ENCODE measurements at places on chromosomes 5 and 9. TPM values are rescaled to one million over a fixed set of nuclear protein-coding genes. Genes with fewer than 3 reads are reported as not detected.

DNA sequence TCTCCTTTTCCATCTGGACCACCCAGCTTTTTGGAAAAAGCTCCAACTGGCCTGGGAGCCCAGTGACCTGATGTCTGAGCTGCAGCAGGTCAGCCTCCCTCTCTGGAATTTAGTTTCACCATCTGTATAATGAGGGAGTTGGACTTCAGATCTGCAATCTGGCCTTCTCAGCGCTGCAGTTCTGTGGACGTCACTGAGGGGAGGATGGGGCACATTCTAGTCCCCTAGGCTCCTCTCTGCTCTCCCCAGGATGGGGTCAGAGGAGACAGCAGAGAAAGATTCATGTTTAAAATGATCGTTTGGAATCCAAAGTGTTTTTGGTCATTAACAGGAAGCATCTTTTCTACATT lies 10.2 kb downstream of the OR13J1 start:
- no peaks in the 10 kb centered on the region for H3K36me3 ChIP-seq
- peaks cover 8% of the 10 kb centered on the region for H3K27me3 ChIP-seq
- H3K27ac ChIP-seq, result no peak overlapping the region
- H3K4me1 ChIP-seq, result no peaks in the 10 kb centered on the region
- no peak overlapping the region for H3K4me3 ChIP-seq

- no peak for DNase-seq
- H3K4me1 ChIP-seq, result no peaks in the 10 kb centered on the region
- no peak overlapping the region for H3K27ac ChIP-seq
- no peak overlapping the region for H3K4me3 ChIP-seq
- no peaks in the 10 kb centered on the region for H3K36me3 ChIP-seq
Measured at GRCh38 chr5:78693339-78693738, 44.8 kb upstream of the LHFPL2 start.

DNA sequence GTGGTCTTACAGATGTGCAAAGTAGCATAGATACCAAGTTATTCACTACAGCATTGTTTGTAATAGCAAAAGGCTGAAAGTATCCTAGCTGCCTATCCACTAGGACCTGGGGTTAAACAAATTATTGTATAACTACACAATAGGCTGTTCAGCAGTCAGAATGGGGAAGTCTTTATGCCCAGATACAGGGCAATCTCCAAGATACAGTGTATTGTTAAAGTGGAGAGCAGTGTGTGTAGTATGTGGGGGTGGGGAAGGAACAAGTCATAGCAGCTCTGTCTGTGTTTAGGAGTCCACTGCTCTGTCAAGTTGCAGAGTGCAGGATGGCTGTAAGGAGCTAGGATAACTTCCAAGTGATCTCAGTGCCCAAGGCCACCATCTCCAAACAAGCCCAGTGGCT lies 5.5 kb downstream of the PCYOX1L start:
- H3K4me1 ChIP-seq, result peaks cover 34% of the 10 kb centered on the region
- H3K4me3 ChIP-seq, result no peak overlapping the region
- no peak for DNase-seq
- H3K27me3 ChIP-seq, result no peaks in the 10 kb centered on the region
- H3K27ac ChIP-seq, result no peak overlapping the region

- no peak overlapping the region for H3K27ac ChIP-seq
- H3K27me3 ChIP-seq, result peaks cover 8% of the 10 kb centered on the region
- no peak for DNase-seq
- H3K4me3 ChIP-seq, result no peak overlapping the region
- no peaks in the 10 kb centered on the region for H3K4me1 ChIP-seq
- H3K36me3 ChIP-seq, result no peaks in the 10 kb centered on the region
Measured at GRCh38 chr5:159249158-159249557, 13.9 kb upstream of the UBLCP1 start.

GRCh38 chr5:177358370-177358819 lies 671 bp downstream of the RGS14 start:
- H3K27ac ChIP-seq, result peak overlapping the region; percentile 82
- H3K27me3 ChIP-seq, result no peaks in the 10 kb centered on the region
- H3K4me3 ChIP-seq, result peak overlapping the region; percentile 78
- H3K4me1 ChIP-seq, result peaks cover 80% of the 10 kb centered on the region
- no peak for DNase-seq

DNA sequence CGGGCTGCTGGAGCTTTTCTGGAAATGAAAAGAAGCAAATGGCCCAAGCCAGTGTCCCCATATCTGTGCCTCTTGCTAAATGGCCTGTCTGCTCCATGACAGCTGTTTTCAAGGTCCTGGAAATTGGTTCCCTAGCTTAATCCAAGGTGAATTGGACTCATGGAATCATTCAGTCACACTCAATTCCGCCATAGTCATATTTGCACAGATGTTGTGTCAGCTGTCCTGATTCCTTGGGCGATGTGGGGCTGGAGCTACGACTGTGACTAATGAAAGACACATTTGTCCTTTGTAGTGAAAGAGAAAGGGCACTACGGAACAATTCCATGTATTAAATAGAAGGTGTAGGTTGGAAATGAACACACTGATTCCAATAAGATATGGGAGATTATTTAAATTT lies 102.9 kb upstream of the MEGF10 start:
- no peaks in the 10 kb centered on the region for H3K4me1 ChIP-seq
- H3K36me3 ChIP-seq, result no peaks in the 10 kb centered on the region
- DNase-seq, result no peak
- no peak overlapping the region for H3K4me3 ChIP-seq
- no peak overlapping the region for H3K27ac ChIP-seq

- H3K4me1 ChIP-seq, result no peaks in the 10 kb centered on the region
- no peak for DNase-seq
- H3K27ac ChIP-seq, result no peak overlapping the region
- H3K36me3 ChIP-seq, result no peaks in the 10 kb centered on the region
- no peak overlapping the region for H3K4me3 ChIP-seq
Measured at GRCh38 chr9:76855015-76855414, 50.9 kb downstream of the PRUNE2 start.

DNA sequence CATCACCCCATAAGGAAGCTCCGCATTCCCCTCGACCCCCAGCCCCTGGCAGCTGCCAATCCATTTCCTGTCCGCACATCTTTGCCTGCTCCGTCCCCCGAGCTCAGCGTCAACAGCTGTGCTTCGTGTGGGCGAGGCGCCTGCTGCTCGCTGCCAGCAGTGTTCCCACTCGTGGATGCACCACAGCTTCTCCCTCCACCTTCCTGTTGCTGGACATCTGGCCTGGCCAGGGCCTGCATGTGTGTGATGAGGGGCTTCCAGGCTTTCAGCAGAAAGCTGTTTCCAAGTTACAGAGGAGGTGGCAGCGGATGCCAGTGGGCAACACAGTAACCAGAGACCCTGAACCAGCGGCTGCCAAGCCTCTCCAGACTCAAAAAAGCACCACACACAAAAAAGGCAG lies 86.0 kb downstream of the PRRT1B start:
- no peak overlapping the region for H3K4me3 ChIP-seq
- no peak for DNase-seq
- H3K36me3 ChIP-seq, result peaks cover 33% of the 10 kb centered on the region

GRCh38 chr5:108521841-108522506 lies 140.1 kb upstream of the FBXL17 start:
- no peak overlapping the region for H3K4me3 ChIP-seq
- no peaks in the 10 kb centered on the region for H3K4me1 ChIP-seq
- no peaks in the 10 kb centered on the region for H3K27me3 ChIP-seq
- no peak for DNase-seq
- no peak overlapping the region for H3K27ac ChIP-seq

DNA sequence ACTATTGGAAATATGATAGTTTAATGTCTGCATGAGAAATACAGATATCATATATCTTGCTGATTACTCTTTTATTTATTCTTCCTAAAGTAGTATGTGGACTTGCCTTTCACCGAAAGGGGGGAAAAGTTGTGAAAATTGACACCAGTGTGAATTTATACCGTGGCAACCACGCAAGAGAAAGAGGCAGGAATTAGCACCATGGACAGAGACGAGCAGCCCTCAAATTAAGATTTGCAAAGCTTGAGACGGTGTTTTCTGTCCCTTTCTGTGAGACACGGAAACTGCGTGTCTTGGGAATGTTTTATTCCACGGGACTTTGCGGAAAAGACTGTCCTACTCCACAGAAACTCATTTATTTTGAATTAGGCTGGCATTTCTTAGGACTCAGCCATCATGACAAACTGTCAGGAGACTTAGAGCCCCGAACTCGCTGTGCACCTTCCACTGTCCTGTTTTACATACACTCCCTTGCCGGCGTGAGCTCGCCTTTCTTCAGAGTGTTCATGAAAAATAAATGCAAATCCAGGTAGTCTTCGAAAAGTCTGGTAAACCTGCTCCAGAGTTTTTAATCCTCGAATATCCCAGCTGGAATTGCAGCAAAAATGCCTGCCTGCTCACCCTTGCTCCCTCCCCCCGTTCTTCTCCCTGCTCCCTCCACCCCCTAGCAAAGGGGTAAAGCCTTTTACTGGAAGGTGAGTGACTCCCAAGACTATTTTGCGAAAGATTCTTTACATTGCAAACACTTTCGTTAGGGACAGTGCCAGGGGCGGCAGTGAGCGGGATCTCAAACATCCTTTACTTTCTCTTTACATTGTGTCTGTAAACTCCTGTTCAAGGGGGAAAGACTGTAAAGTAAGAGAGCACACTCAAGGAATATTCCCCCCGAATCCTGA lies 3.8 kb upstream of the ELAVL2 start:
- no peaks in the 10 kb centered on the region for H3K36me3 ChIP-seq
- H3K4me1 ChIP-seq, result no peaks in the 10 kb centered on the region
- no peak overlapping the region for H3K27ac ChIP-seq
- peaks cover 5% of the 10 kb centered on the region for H3K27me3 ChIP-seq

DNA sequence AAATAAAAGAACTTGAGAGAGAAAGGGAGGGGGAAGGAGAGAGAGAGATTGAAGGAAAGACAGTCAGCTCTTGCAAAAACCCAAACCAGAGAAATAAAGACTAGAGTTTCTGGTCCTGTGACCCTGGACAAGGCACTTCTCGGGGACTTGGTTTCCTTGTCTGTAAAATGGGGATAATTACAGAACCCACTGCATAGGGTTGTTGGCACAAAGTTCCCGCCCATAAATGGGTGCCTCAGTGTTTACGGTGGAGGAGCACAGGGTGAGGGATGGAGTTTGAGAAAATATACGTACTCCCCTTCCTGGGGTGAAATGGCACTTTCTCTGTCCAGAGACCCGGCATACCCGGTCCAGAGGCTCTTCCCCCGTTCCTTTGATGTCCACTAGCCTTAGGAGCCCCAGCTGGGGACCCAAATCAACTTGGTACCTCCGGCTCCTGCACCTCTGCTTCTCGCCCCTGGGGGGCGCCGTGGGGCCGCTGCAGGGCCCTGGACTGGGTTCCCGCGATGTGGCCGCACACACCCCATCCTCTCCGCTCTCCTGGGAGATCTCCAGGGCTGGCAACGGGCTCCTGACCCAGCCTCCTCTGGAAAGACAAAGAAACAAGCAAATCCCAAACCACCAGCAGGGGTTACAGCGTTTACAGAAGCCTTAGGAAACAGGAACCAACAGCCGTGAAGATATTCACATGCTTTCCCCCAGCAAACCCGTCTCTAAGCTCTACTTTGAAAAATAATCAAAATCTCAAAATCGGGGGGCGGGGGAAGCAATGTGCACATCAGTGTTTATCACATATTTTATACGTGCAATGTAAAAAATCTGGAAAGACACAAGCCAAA lies 26.3 kb downstream of the PTGES start:
- H3K27ac ChIP-seq, result no peak overlapping the region
- no peak overlapping the region for H3K4me3 ChIP-seq
- peak; percentile 62 for DNase-seq
- no peaks in the 10 kb centered on the region for H3K36me3 ChIP-seq
- H3K4me1 ChIP-seq, result peaks cover 3% of the 10 kb centered on the region

GRCh38 chr5:168273056-168273980 lies 18.1 kb upstream of the WWC1 start:
- peaks cover 6% of the 10 kb centered on the region for H3K4me1 ChIP-seq
- no peak overlapping the region for H3K4me3 ChIP-seq
- no peaks in the 10 kb centered on the region for H3K27me3 ChIP-seq
- H3K27ac ChIP-seq, result no peak overlapping the region
- no peaks in the 10 kb centered on the region for H3K36me3 ChIP-seq

DNA sequence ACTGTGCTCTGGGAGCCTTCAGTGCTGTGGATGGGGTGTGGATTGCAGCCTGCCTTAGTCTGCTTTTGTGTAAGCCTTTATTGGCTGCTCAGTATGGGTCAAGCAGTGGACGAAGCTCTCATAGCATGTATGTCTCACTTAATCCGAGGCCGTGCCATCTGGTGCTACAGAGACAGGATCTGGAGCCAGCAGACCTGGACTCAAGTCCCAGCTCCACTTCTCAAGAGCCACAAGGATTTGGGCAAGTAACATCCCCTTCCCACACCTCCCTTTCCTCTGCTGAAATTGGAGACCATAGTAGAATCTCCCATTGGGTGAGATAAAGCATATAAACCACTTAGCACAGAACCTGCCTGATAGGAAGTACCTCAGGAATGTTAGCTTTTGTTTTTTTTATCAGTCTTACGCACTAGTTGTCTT lies 23.4 kb upstream of the LECT2 start:
- H3K27ac ChIP-seq, result no peak overlapping the region
- no peaks in the 10 kb centered on the region for H3K4me1 ChIP-seq
- no peaks in the 10 kb centered on the region for H3K36me3 ChIP-seq
- DNase-seq, result no peak
- H3K4me3 ChIP-seq, result no peak overlapping the region

- peaks cover 21% of the 10 kb centered on the region for H3K36me3 ChIP-seq
- DNase-seq, result no peak
- H3K4me1 ChIP-seq, result peaks cover 3% of the 10 kb centered on the region
- no peak overlapping the region for H3K4me3 ChIP-seq
- no peak overlapping the region for H3K27ac ChIP-seq
- no peaks in the 10 kb centered on the region for H3K27me3 ChIP-seq
Measured at GRCh38 chr9:113598451-113598850, 134.9 kb downstream of the RGS3 start.

GRCh38 chr9:71895117-71895516 lies 15.9 kb downstream of the ABHD17B start:
- H3K27ac ChIP-seq, result no peak overlapping the region
- H3K36me3 ChIP-seq, result no peaks in the 10 kb centered on the region
- peaks cover 52% of the 10 kb centered on the region for H3K4me1 ChIP-seq
- H3K27me3 ChIP-seq, result no peaks in the 10 kb centered on the region
- H3K4me3 ChIP-seq, result peak overlapping the region; percentile 13
- DNase-seq, result no peak

- H3K36me3 ChIP-seq, result no peaks in the 10 kb centered on the region
- peak overlapping the region; percentile 87 for H3K27ac ChIP-seq
- H3K4me3 ChIP-seq, result peak overlapping the region; percentile 98
- DNase-seq, result no peak
- H3K27me3 ChIP-seq, result no peaks in the 10 kb centered on the region
Measured at GRCh38 chr5:111227801-111228200, 3.6 kb downstream of the CAMK4 start.

- peaks cover 7% of the 10 kb centered on the region for H3K4me1 ChIP-seq
- no peak for DNase-seq
- H3K27me3 ChIP-seq, result no peaks in the 10 kb centered on the region
- H3K27ac ChIP-seq, result no peak overlapping the region
Measured at GRCh38 chr9:4746278-4747030, 5.5 kb upstream of the AK3 start.

The QRFP gene
- polyA plus RNA-seq, result not detected

The DNAH5 gene
- not detected for polyA plus RNA-seq

The RASGEF1C gene
- not detected for polyA plus RNA-seq

The ANAPC2 gene
- 7.9 TPM for polyA plus RNA-seq

The TESK1 gene
- polyA plus RNA-seq, result 4.5 TPM

The CAVIN4 gene
- 0.12 TPM for polyA plus RNA-seq

The SLC25A2 gene
- 0.12 TPM for polyA plus RNA-seq

The AOPEP gene
- 6.4 TPM for polyA plus RNA-seq

The CDX1 gene
- polyA plus RNA-seq, result not detected

The GMCL2 gene
- not detected for polyA plus RNA-seq

The CDC37L1 gene
- 14.3 TPM for polyA plus RNA-seq

The ZFP37 gene
- polyA plus RNA-seq, result 1.4 TPM

Data from CD4-positive, CD25-positive, alpha-beta regulatory T cell (primary cell).